ENCODE measurements at places on chromosomes 11 and 22. TPM values are rescaled to one million over a fixed set of nuclear protein-coding genes. Genes with fewer than 3 reads are reported as not detected.

- no peak for DNase-seq
These were observed 684.0 kb downstream of the OPCML start for GRCh38 chr11:132848336-132848735.

DNA sequence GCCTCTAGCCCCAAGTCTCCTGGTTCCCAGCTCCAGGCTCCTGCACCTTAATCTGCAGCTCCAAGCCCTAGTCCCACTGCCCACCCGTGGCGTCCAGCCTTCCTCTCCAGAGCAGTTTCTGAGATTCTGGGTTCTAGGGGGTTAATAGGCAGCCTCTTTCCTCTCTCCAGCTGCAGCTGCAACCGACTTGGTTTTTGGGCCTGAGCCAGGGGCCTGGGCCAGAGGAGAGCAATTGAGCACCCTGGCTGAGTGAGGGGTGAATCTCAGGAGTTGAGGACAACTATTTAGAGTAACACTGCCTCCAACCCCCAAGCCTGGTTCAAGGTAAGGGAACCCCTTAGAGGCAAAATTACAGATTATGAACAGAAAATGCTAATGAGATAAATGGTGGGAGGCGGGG lies 9.0 kb upstream of the CHRM1 start:
- DNase-seq = no peak

GRCh38 chr11:113906038-113906437 lies 1.4 kb downstream of the HTR3B start:
- no peak for DNase-seq

- no peak for DNase-seq
These were observed 86.9 kb upstream of the SPON1 start for GRCh38 chr11:13875643-13876042.

DNA sequence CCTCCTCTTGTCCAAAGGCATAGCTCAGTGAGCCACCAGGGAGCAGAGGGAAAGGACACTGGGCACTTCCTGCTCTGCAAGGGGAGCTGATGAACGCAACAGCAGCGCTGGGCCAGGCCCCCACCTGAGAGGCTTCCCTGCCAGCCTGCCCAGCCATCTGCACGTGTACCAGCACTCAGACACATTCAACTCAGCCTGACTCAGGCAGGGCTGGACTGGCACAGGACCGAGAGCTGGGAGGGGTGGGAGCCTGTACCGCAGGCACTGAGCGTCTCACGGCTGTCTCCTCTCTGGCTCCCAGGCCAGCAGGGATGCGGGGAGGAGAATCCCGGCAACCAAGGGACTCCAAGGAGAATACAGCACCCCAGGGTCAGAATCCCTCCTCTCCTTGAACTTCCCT lies 411.8 kb downstream of the CTTN start:
- DNase-seq = peak; percentile 40

DNA sequence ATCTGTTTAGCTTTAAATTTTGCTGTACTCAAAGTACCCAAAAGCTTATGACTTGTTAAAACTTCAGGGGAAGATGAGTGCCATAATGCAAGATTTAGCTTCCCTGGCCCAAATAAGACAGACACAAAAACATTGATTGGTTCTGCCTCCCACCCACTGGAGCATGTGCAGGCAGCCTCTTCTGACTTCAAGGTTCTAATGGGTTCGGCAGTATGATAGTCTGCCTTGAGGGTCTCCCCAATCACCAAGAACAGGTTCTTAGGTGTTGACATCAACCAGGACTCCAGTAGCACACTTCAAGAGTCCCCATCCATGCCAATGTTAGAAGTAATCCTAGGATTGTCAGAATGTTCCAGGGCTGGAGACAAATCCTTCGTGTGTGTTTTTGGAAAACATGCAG lies 12.5 kb downstream of the EIF4G2 start:
- no peak for DNase-seq

DNA sequence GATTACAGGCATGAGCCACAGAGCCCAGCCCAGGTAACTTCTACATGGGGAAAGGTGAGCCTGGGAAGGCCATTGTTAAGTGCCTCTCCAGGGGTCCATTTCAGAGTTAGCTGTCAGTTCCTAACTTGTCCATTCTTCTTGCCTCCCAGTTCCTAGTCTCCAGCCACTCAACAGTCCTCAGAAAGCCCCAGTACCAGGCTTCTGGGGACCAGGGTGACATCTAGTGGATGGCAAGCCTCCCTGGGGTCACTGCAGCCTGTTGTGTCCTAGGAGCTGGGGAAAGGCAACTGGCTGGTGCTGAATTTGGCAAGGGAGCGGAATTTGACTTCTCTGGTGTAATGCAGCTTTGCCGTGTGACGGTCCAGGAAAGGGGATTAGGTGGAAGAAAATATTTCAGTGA lies 2.1 kb downstream of the LGALS12 start:
- DNase-seq = no peak

Gene BARX2
- total RNA-seq = 0.41 TPM

Gene TRIM49
- not detected for total RNA-seq

Gene ADM2
- total RNA-seq = 1.5 TPM

Gene PSMC3
- 77.1 TPM for total RNA-seq

Gene GDPD4
- not detected for total RNA-seq

Measured in lower lobe of right lung (tissue), 2 donors.